ENCODE measurements at places on chromosomes 11 and 22. TPM values are rescaled to one million over a fixed set of nuclear protein-coding genes. Genes with fewer than 3 reads are reported as not detected.

Gene MMP11
- polyA plus RNA-seq, result 8.2 TPM

DNA sequence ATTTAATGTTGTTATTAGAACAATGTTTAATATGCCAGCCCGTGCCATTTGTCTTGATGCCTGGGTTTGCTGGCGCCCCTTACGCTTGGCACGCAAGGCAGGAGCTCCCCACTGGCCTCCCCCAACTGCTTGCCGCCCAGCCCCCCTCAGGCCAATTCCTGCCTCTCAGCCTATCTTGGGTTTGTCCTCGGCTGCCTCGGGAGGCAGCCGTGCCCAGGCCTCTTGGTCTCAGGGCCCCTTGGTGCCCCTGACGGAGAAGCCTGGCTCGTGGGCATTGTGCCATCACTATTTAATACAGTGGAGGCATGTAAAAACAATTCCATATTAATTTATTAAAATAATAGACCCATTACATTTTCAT lies 119.8 kb downstream of the KCNQ1OT1 start:
- DNase-seq, result no peak

- DNase-seq, result no peak
Measured at GRCh38 chr11:73381589-73381988, 5.4 kb downstream of the RELT start.

Gene SCN2B
- polyA plus RNA-seq, result 2.9 TPM

DNA sequence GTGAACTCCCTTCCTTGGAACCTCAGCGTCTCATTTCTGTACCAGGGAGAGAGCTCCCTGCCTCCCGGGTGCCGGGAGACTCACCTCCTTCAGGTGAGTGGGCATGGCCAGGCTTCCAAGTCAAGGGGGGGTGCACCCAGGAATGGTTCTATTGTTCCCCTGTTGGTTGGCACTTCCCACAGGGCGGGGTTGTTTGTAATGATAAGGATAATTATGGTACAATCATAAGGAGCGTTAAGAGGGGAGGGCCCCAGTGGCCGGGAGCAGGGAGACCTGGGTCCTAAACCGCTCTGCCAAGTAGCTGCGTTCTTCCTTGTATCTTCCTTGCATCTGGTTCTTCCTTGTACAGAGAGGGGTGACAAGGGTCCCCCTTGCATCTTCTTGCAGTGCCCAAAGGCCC lies 79.1 kb downstream of the LRRC32 start:
- no peak for DNase-seq

DNA sequence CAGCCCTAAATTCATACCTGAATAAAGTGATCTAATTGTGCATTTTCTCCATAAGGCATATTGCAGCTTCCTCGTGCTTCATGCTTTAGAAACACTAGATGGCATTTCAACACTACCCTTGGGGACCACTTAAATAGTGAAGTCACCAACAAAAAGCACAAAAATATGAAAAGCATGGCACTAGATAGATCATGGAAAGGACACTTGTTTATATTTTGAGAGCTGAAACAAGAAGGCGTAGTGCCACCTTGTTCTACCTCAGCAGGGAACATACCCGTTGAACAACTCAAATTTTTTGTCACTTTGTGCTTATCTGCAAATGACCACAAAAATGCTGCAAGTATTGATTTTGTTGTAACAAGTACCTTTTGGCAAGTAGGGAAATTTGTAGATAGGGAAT lies 8.6 kb downstream of the TBCEL start:
- DNase-seq, result no peak

GRCh38 chr22:41215926-41216325 lies 10.8 kb downstream of the L3MBTL2 start:
- DNase-seq, result no peak

DNA sequence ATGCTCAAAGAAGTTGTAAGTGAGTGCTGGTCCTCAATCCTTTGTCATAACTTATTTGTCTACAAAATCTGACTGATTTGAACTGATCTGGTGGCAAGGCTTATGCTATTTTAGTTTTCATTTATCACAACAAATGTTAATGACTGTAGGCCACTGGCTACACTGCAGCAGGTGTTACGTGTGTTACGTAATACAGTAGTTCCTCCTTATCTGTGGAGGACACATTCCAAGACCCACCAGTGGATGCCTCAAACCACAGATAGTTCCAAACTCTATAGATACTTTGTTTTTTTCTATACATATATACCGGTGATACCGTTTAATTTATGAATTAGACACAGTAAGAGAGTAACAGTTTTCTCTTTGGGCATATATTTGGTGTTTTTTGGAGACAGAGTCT lies 7.0 kb downstream of the MADD start:
- no peak for DNase-seq

DNA sequence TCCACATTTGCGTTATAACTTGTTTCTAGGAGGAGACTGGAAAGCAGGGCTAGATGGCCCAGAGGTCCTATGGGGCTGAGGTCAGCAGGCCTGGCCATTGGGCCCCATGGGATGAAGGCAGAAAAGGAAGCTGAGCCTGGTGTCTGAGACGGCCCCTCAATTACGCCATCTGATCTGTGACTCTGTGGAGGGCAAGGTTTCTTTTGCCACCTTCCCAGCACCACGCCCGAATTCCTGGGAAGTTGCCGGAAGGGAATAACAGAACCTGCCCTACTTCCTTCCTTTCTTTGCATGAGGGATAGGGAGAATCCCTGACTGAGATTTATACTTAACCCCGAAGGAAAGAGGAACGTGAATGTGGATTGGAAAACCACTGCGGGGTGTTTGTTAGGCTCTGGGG lies 118.1 kb downstream of the MPPED1 start:
- DNase-seq, result no peak

GRCh38 chr22:23057331-23057730 lies 13.0 kb upstream of the GNAZ start:
- no peak for DNase-seq

Gene SPCS2
- polyA plus RNA-seq, result 82.8 TPM

DNA sequence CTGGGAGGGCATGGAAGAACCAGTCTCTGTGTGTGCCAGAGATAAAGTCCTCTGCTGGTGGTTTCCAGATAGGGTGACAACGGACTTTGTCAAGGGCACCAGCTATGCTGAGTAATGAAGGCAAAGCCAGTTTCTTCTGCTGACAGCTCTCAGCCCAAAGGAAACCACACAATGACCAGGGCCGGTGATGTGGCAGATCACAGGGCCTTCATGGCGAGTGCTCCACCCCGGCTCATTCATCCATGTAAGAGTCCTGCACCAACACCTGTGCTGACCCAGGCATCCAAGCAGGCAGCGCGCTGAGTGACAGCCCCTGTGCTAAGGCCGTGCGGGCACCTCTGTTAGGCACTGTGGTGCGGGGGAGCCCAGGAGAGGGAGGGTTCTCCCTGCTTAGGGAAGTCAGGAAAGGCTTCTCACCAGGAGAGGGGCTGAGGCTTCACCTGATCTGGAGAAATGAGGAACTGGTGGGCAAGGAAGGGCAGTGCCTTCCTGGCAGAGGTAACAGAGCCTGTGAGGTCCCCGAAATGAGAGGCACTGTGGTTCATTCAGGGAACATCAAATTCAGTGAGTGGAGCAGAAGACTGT lies 33.8 kb downstream of the TP53I11 start:
- no peak for DNase-seq

Gene SMIM35
- 0.76 TPM for polyA plus RNA-seq

DNA sequence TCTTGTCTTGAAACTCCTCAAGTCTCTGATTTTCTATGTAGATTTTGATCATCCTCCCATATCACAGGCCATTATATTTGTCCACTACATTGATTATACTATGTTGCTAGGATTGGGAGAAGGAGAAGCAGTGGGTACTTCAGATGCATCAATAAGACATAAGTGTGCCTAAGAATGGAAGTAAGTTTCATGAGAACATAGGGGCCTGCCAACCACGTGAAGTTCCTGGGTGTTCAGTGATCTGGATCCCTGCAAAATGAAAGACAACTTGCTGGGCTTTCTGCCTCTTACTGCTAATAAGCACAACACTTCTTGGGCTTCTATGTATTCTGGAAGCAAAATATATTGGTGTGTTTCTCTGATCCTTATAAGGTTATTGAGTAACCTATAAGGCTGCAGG lies 17.8 kb downstream of the SERPINH1 start:
- DNase-seq, result no peak

DNA sequence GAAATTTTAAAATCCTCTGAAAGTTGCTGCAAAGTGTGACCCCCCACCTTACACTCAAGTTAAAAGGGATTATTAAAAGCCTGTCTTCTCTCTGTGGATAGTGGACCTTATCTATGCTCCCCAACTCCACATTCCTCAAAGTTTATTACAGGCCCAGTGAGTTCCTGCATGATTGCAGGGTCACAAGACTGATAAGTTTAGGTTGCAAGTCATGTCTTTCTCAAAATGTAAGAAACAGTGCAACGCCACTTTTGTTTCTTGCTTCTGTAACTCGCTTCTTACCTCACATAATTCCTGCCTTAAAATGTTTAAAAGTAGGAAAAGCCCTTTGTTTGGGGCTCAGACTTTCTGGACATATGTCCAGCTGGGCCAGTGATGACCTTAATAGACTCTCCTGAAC lies 38.4 kb upstream of the GLYAT start:
- DNase-seq, result no peak

DNA sequence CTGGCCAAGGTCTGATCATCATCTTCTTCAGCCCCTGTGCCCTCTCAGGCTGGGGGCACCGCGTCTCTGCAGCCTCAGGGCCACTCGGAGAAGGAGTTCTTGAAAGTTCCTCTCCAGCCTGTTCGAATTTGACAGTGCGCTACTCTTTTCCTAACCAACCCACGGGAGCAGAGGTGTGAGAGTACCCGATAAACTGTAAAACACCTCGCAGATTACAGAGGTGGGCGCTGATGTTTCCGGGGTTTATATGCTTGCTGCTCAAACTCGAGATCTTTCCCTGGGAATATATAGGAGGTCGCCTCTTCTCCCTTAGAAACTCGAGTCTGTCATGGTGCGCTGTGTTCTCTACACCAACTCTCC lies 515 bp downstream of the CTR9 start:
- DNase-seq, result no peak

GRCh38 chr11:76694664-76695063 lies 24.1 kb upstream of the LRRC32 start:
- DNase-seq, result no peak

Measured in hindlimb muscle (tissue), 1 donor.